Stimulated activated CD4-positive, alpha-beta T cell treated with anti-CD3 and anti-CD28 coated beads, Interleukin-2, amount 100 ng/mL, for 24 hours (primary cell): ENCODE measurements at places on chromosomes 7 and 10.

- DNase-seq, result peak; percentile 16
Observed at GRCh38 chr7:77427996-77428603, 12.0 kb upstream of the GSAP start.

- no peak for DNase-seq
Observed at GRCh38 chr10:91931526-91932190, 8.1 kb downstream of the BTAF1 start.

DNA sequence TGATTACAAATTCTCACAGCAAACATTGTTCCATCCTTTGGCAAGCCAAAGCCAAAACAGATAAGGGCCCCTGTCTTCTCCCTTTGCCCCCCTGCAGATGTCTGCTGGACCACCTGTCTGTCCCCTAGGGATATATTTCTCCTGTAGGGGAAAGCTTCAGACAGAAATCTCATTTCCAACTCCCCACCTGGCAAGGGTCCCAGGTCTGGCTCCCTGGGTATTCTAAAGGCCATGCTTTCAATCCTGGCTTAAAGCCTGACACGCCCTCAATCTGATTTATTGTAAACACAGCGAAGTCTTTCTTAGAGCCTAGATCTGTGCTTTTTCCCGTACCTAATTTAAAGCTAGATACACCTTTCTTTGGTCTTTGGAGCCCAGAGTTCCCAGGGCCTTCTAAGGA, 66.1 kb downstream of the KCNMA1 start:
- DNase-seq, result no peak

DNA sequence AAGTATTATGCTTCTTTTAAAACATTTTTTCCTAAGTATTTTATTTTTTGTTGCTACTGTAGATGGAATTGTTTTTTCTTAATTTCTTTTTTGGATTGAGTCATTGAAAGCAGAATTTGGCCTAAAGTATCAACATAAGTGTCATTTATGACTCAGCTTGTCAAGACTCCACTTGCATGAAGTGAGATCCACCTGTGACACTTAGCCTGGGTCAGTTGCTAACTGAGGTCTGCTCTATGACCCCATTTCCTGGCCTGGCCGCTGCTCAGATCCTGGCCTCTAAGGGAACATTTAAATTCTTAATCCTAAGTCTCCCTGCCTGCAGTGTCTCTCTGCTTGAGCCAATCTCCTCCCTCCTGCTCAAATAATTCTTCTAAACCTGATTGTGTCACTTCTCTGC, 35.5 kb downstream of the TMEM270 start:
- DNase-seq, result no peak

DNA sequence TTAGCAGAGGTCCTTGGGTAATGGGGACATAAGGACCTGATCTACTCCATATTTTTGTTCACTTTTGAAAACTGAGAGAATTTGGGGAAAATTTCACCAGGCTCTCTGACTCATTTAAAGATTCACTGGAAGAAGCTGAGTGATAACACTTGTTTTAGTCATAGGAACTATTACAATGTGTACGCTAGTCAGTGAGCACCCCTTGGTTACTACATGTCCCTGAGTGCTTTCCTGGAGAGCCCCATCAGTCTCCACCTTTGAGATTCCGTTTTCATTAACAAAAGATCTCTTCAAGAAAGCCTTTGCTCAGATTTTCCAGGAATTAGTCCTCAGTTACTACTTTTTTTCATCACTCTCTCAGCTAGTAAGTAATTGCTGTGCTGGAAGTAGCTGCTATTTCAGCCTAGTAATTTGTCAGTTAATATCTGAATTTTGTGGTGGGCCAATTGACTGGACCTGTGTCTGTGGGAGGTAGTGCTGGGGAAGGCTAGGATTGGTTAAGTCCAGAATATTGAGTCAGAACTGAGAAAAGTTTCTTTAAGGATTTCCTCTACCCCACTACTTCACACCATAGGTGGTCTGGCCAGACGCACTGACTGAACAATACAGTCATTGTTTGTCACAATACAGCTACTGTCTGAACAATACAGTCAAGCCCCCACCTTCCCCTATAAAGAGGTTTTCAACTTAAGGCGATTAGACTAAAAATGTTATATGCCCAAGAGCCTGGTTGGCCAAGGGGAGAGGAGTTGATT, 235.0 kb downstream of the CCDC7 start:
- DNase-seq, result no peak

GRCh38 chr10:17787087-17787961, 21.8 kb upstream of the MRC1 start:
- DNase-seq, result no peak

DNA sequence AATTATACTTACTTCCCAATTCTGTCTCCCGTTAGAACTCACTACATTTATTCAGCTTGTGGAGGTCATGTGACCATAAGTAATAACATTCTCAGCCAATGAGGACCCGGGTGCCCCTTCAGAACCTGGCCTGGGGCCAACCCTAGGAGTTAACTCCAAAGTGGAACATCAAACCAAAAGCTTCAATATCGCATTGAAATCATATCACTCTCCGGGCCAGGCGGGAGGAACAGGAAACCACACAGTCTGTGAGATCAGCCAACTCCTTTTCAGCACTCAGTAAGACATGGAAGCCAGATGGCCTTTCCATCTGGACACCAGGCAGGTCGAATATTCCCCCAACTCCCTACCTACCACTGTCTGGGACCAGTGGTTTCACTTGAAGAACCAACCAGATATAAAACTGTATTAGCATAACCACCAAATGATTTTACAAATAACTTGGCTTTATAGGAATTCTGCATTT, 5.5 kb downstream of the CREB3L2 start:
- no peak for DNase-seq

DNA sequence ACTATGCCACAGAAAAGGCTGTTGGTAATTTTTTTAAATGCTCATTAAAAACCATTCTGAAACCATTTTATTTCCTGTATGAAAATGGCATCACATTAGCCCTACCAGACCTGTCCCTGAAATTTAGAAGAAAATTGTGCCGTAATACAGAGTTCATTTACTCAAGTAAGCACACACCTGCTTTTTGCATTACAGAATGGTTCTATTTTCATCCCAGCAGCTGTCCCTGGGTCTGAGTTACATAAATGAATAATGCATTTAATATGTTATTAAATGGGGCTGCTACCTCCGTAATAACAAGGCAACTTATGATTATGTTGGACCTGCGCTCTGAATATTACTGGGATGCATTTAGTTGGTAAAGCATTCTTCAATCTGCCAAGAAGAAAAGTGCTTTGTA, 508.9 kb downstream of the SORCS1 start:
- no peak for DNase-seq

DNA sequence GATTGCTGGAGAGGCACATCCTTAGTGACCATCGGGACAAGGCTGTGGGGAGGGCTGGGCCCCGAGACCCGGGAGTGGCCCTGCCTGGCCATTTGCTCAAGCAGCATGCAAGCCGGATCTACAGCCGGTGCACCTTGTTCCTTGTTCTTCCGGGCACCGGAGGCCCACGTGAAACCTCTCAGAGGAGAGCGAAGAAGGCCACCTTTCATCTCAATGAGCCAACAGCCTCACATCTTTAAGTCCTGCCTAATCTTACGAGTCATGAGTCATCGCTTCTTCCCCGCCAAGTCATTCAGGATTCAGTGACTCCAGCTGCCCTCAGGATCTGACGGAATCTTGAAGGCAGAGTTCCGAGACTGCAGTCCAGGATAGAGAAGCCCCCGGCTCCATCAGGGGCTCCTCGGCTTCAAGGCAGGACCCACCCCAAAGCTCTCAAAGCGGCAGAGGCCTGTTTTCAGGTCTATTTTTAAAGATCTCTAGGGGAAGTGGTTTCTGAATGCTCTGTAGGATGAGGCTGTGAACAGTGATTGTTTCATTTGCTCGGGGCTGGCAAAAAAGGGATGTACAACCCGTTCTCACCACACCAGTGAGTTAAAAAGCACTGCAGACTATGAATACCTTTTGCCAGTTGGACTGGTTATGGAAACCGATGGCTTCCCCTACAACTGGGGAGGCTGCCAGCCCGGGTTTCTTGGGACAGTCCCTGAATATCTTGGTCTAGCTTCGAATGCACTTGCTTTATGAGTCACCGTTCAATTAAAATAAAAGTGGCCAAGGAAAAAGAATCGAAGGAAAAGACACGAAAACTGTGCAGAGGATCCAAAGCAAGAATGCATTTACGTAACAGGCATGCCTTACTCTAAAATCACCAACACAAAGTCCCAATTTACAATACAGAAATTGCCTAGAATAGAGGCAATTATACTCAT, 57.2 kb upstream of the ECHDC3 start:
- peak; percentile 51 for DNase-seq

DNA sequence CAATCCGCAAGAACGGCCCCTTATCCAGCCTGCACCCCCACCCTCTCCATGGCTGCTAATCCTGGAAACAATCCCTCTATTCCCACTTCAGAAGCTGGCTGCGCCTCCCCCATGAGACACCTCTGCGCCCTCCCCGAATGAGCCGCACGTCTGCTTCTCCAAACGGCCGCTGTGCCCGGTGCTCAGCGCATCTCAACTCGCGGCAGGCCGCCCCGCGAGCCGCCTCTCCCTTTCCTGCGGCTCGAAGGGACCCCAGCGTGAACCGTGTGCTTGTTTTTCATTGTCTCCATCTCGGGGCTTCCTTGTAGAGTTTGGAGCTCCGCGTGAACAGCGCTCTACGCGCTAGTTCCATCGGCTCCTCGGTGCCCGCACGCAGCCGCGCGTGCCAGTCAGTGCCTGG, 20.8 kb upstream of the FXYD4 start:
- no peak for DNase-seq

GRCh38 chr10:118516716-118517115, 78.7 kb downstream of the PRLHR start:
- DNase-seq, result no peak

DNA sequence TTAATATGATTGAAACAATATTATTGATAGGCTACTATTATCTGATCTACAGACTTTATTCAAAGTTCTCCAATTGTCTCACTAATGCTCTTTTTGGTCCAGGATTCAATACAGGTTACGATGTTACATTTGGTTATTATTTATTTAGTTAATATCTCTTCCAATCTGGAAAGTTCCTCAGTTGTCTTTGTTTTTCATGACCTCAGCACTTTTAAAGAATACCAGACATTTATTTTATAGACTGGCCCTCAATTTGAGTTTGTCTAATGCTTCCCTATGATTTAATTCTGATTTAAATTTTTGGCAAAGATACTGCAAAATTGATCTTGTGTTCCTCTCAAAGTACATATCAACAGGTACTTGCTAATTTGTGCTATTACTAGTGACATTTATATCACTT, 937.4 kb downstream of the KCNMA1 start:
- no peak for DNase-seq

DNA sequence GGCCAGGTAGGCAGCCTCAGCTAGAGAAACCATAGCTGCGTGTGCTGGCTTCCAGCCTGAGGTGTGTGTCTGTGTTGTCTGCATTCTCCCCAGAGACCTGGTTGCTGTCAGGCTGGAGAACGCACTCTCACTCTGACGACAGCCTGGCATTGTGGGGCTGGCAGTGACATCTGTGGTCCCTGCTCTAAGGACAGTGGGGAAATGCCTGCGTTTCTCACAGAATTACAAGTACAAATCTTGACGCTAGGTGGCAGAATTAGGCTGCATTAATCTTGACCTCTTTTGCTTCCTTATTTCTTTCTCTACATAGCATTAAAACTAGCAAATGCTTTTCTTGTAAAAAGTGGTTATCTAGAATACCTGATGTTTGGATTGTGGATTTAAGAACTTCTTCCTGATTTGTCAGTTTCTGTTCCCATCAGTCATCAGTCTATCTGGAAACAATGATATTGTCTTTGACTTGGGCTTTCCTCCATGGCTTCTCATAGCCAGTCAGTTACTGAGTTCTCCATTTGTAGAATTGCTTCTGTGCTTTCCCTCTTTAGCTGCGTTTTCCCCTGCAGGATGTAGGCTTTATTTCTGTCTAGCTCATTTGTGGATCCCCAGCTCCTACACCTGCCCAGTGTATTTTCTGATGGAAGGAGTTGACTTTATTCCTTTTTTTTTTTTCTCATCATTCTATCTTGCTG, 86.0 kb downstream of the FANK1 start:
- no peak for DNase-seq

DNA sequence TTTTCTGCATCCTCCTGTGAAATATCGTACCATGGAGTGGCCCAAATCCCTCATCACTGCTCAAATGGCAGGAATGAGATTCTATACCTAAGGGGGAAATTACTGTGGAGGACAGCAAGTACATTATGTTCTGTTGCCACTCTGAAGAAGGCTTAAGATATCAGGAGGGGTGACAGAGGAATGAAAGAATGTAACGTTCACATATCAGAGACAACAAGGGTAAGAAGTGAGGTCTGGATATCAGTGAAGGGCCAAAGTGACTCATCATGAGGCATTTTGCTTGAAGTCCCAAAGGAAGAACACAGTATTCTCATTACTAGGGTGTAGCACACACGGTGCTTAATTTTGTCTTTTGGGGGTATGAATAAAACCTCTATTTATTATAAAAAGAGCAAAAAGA, 71.5 kb upstream of the SLC13A1 start:
- no peak for DNase-seq

DNA sequence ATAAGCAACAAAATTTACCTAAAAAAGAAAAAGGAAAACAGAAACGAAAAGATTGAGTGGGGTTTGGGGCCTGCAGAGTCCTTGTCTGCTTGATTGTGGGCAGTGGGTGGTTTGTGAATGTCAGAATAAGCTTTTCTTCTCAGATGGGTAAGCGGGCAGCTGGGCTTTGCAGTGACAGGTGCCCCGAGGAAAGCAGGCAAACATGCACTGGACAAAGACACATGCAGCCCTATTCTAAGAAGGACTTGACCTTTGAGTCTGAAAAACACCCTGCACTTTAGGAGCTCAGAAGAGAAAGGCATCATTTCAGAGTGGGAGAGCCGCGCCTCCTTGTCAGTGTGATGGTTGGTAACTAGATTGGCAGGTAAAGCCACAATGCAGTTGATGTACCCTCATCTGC, 562.7 kb downstream of the PTPRN2 start:
- DNase-seq, result no peak

- DNase-seq, result no peak
Observed at GRCh38 chr10:59695637-59696036, 14.0 kb downstream of the SLC16A9 start.

GRCh38 chr10:97882142-97883091, 32.8 kb downstream of the GOLGA7B start:
- peak; percentile 29 for DNase-seq

DNA sequence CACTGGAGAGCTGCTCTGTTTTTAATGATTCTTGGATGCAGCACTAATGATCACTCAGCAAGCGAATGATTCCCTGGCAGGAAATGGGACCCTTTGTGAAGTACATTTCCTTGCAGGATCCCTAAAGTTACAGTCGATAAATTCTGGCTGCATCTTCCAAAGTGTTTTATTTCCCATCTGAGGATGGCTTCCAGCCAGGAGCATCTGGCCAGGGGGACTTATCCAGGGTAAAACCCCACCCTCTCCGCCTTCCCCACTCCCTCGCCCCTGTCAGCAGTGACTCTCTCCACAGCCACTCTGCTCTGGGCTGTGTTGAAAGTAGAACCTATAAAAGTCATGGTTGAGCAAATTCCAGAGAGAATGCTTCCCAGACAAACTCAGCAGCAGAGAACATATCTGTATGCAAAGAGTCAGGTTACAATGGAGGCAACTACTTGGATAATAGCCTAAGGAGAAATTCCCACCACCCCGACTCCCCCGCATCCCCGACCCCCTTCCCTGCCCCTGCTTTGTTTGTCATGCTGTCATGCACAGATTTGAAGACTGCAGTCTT, 111.0 kb upstream of the ANLN start:
- no peak for DNase-seq
